ENCODE measurements at places on chromosomes 4 and X.
A peak's percentile ranks its signal among the peaks of the same experiment; 100 is the strongest.

DNA sequence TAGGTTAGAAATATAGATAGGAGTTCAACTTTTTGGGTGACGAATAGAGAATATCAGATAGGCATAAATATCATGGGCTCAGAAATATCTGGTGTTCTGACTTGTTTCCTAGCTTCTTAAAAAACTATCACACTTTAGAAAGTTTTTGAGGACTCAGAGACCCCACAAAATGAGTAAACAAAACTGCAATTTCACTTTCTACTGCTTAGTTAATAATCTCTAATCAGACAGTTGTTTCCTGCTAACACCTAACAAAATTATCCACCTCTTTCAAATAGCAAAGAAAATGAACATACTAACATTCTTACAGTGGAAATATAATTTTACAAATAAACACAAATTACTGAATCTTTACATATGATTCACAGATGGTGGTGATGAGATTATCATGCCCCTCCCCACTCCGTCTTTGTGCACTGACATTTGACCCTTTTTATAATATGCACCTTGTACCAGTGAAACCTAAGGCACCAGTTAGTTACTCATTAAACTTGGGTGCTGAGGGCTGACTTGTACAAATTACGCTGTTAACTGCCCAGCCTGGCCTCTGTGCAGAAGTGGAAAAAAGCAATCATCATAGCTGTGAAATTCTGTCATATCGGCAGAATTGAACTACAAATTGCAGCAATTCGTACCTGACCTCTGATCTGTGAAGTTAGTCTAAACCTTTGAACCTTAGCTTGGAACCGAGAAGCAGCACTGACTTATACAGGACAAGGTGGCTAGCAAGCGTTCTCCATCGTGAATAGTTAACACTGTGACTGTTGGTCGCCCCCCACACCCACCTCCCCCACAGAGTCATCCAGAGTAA, 138.7 kb downstream of the CHRNA9 start:
- DNase-seq, result no peak

- no peak for DNase-seq
Measured at GRCh38 chrX:18227458-18227857, 6.8 kb upstream of the BEND2 start.

DNA sequence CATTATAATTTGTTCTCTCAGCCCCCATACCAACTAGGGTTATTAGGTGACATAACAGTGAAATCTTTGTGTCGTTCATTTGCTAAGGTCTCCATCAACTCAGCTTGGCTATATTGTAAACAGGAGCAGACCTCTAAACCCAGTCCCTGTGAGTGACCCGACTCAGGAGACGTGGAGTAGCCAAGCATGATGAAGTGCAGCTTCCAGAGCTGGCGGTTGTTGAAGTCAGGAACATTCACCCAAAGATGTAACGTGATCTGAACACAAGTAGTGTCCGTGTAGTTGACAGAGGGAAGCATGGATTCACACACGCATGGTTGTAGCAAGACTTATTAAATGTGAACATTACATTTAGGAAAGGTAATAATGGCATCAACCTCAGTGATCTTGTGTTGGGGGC, 102.3 kb downstream of the FAM193A start:
- DNase-seq, result no peak

- DNase-seq, result no peak
Measured at GRCh38 chr4:85733798-85734197, 258.8 kb downstream of the ARHGAP24 start.

GRCh38 chrX:13473442-13474163, 95.8 kb upstream of the EGFL6 start:
- no peak for DNase-seq

DNA sequence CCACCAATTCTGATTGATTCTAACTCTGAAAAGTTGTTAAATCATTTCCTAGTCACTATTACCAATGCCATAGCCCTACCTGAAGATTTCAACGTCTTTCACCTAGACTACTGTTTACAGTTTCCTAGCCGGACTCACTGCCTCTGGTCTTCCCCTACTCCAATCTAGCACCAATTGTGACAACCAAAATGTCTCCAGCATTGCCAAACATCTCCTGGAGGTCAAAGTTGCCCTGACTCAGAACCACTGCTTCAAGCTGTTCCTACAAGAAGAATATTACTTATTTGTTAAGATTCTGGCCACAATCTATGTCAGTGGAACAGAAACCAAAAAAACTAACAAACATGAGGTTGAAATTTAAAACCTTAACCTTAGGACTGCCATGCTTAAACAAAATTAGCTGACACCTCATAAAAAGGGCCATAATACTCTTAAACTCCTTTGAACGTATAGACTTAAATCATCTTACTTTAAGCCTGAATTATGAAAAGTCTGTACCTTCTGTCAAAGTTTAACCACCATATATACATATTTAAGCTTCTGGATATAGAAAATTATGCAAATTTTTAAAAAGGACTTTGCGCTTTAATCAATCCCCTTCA, 2.1 kb downstream of the PDS5A start:
- no peak for DNase-seq

- no peak for DNase-seq
Measured at GRCh38 chr4:99540277-99540939, 23.4 kb downstream of the TRMT10A start.

DNA sequence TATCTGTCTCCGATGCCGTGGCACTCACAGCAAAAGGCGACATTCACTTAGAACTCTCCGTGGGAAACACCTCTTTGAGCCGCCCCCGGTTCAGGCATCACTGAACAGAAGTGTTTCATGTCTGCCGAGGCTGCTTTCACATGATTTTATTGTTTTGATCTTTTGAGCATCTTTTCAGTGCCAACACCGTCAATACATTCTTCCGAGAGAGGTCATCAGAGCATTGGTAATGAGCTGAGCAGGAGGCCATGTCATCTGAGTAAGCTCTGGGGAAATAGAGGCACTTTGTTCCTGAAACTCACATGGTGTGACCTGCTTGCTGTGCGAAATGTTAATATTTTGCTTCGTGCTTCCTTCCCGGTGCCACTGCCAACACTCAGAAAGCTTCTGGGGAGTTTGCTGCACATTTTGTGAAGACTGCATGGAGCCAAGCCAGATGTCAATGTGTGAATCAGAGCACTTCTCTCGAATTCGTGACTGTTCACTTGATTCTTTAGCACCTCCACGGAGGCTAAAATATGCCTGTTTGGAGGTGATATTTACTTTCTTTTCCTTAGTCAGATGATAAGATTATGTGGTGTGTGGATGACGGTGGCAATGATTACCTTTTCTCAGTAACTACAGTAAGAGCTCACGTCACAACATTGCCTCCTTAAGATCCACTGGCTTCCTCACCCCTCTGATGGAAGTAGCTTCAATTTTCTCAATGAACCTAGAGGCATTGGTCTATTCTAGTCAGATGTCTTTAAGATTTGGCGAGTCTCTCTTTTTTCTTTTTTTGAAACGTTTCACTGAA, 222.3 kb upstream of the HS3ST1 start:
- no peak for DNase-seq

DNA sequence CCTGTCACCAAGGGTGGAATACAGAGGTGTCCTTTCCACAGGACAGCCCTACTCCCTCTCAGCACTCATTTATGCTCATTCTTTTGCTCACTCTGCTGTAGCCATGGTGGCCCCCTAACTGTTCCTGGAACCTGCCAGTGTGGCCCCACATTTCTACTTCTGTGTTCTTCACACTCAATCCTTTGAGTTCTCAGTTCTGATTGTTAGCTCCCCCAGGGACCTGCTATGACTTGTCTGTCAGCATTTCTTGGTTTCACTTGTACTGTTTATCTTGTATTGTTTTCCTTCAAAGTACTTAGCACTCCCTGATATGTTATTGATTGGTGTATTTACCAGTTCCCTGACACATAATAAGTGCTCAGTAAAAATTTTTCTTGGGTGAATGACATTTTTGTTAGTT, 14.9 kb downstream of the VBP1 start:
- no peak for DNase-seq

- DNase-seq, result no peak
Measured at GRCh38 chr4:81665649-81666048, 193.9 kb upstream of the RASGEF1B start.

GRCh38 chrX:124555036-124555595, 208.8 kb downstream of the SH2D1A start:
- peak; percentile 11 for DNase-seq

DNA sequence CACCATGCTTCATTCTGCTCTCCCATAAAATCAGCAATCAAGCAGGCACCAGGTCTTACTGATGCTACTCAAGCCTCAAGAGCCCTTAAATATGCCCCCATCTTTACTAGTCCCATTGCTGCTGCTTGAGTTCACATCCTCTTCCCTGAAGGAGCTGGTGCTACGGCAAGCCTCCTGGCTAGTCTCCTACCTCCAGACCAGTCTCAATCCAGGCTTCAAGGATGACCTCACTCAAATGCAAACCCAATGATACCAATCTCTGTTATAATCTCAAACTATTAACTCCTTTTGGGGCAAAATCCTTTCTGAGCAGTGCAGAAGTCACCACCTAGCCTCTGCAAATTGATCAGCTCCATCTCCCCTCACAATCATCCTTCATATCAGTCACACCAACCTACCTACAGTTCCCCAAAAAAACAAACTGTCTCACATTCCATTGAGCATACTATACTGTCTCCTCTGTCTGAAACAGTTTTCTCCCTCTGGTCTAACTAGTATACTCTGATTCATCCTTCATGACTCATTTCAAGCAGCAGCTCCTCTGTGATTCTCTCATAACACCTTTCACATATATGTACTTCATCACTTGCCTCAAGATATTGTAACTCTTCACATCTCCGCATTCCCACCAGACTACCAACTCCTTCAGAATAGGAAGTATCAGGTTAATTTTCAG, 30.0 kb downstream of the PAPSS1 start:
- no peak for DNase-seq

DNA sequence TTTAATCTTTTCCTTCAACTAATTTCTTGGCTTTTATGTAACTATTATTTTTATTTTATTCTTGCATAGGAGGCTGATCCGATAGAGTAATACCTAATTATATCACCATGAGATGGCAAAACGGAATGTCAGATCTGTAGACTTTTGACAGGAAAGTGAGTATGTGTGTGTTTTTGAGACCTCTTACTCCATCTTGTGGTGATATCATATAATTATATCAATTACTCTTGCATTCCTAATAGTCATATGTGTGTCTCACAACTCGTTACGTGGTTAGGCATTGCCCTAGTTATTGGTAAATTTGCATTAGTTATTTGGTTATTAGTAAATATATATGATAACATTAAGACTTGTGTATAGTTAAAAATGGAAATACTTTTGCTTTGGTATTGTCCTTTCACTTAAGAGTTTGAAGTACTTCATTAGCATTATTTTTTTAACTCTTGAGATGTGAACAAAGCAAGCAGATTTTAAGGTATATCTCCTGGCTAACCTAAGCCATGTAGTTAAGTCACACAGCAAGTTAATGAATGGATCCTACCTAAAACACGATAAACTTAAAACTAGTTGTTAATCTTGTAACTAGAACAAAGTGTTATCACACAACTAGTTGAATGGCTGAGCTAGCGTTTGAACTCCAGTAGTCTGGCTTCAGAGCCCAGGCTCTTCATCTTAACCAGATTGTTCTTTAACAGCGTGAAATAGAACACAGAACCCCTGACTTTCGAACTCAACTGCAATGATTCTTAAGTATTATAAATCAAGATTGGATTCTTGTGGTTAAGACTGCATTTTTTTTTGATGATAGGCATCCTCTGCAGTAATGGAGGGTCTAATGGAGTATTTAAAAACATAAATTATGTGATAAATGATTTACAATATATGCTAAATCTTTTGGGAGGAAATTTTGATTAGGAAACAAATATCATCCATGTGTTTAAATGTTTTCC, 67.1 kb downstream of the PGRMC2 start:
- no peak for DNase-seq

GRCh38 chrX:24301806-24302205, 12.1 kb downstream of the SUPT20HL2 start:
- no peak for DNase-seq

DNA sequence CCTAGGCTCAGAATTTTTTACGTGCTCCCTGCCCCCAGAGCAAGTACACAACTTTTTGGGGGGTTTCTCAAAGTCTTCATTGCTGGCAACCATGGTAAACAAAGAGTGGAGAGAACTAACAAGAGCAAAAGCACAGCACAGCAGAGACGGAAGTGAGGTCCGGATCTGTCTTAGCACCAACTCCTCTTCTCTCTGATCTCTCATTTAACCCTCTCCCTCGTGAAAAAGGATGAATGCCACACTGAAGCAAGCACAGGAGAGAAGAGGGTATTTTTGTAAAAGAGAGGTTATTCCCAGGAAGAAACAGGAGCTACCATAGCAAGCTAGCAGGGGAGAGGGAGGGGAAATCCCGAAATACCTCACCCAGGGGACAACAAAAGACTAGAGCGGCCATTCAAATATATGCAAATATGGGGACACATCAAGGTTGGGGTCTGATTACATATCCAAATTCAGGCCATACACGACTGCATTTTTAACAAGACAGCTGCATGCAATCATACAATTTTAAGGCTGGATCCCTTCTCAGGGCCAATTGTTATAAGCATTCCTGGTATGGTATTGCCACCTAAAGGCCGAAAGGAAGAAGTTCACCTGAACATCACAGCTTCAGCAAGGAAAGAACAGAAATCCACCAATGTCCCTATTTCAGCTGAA, 46.6 kb downstream of the CD40LG start:
- DNase-seq, result peak; percentile 23

- DNase-seq, result no peak
Measured at GRCh38 chr4:189162888-189163287, 777.8 kb upstream of the FRG1 start.

DNA sequence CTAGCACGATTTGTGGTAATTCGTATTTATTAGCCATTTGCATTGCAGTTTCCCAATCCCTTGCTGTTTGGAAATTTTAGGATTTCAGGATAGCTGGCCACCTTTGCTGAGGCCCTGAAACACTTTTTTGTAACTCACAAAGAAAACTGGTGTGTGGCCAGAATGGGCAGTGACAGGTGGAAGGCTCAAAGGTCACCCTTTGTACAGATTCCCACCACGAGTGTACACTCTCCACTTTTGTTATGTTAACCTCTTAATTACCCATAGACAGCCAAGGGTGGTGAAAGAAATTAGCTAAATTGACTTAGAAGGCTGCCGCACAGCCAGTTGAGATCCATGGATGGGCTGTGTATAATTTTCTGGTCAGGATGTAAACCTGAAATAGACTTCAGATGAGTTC, 109.7 kb upstream of the ARX start:
- DNase-seq, result no peak

DNA sequence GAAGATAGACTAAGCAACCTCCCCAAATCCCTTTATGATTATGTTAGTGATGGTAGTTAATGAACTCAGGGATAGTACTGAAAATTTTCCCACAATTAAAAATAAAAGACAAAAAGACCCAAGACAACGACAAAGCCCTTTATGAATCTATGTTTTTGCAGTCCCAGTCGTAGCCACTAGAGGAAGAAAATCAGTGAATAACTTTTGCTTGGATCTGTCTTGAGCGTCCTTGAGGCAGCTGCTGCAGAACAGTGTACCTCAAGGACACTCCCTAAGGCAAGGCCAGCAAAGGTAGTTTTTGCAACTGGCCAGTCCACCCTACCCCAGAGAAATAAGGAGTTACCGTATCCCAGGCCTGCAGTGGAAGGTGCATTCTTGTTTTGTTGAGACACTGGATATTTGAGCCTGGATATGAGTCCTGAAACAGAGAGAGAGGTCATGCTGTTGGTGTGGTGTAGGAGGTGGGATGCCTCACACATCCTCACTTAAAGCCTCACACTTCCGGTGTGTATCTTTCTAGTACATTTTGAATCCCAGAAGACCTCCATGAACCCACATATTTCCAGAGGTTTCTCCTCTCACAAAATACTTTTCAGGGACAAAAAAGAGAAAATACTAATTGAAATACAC, 8.7 kb upstream of the TIMM8A start:
- DNase-seq, result no peak
